ENCODE measurements at places on chromosomes 12 and 14.

DNA sequence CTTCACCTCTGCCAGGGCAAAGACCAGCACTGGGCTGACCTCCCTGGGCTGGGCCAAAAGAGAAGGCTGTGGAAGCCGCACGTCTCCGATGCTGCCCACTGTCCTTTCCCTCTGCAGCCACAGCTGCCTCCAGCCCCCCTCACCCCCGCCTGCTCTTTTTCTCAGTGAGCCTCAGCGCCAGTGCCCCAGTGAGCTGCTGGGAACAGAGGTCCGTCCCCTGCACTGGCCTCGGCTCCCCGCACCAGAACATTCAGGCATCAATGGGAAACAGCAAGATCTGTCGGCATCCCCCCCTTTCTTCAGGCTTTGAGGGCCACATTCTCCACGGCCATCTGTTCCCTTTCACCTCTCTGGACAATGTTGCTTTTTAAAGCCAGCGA lies 398.1 kb downstream of the ZFP36L1 start:
- DNase-seq, result no peak

GRCh38 chr14:71883094-71883493 lies 49.1 kb upstream of the RGS6 start:
- no peak for DNase-seq

GRCh38 chr14:51730098-51730497 lies 78.4 kb downstream of the FRMD6 start:
- DNase-seq, result no peak

GRCh38 chr14:40318211-40318719 lies 886.0 kb upstream of the FBXO33 start:
- DNase-seq, result no peak

- DNase-seq, result no peak
Measured at GRCh38 chr12:86050010-86050409, 175.9 kb downstream of the NTS start.

DNA sequence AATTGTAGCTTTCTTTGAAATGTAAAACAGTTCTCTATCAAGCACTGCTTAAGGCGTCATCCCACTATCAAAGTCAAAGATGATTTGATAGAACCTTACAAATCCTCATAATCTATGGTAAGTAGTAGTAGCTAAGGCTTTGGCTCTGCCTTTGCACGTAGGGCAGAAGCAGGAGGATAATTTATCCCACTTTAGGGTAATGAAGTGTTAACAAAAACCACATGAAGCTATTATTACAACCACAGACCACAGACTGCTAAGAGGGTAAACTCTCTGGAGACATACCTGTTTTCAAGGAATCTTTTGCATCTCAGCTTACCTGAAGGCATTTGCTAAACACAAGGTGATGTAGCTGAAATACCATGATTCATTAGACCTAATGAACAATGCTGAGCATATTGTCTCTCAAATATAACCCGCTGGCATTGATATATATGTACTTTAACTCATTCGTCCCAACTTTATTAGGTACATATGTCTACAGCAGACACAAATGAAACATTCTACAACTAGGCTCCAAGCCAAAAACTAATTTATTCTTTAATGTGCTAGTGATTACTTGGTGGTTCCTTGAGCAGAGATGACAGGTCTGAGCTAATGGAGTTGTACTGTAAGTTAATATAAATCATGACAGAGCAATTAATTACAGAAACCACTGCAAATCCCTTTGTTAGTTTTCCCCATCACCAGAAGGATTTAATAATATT lies 368.8 kb downstream of the ETNK1 start:
- DNase-seq, result no peak

GRCh38 chr12:32002848-32003493 lies 43.8 kb downstream of the RESF1 start:
- no peak for DNase-seq

GRCh38 chr14:30005114-30005808 lies 77.6 kb upstream of the PRKD1 start:
- DNase-seq, result no peak

DNA sequence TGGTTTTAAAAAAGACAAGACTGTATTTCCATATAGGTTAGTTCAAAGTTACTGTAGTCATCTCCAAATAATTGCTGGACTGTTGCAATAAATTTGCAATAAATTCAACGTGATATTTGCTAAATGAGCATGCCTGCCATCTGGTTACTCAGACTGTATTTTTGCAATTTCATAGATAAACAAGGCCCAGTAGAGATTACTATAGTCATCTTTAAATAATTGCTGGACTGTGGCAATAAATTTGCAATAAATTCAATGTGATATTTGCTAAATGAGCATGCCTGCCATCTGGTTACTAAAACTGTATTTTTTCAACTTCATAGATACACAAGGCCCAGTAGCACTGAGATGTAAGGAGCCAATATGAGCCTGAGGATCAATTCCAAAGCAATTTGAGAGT lies 5.6 kb downstream of the NTN4 start:
- no peak for DNase-seq

- DNase-seq, result peak; percentile 28
Measured at GRCh38 chr12:54958048-54958658, 26.4 kb downstream of the TESPA1 start.

- no peak for DNase-seq
Measured at GRCh38 chr12:53160673-53161072, 19.8 kb upstream of the ZNF740 start.

DNA sequence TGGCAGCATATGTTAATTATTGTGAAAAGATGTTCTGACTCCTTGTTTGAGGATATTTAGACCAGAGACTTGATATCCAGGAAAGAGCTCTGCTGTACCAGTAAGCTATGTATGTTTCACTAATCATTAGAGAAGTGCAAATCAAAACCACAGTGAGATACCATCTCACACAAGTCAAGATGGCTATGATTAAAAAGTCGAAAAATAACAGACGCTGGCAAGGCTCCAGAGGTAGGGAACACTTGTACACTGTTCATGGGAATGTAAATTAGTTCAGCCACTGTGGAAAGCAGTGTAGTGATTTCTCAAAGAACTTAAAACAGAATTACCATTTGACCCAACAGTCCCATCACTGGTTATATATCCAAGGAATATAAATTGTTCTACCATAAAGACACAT lies 171.6 kb downstream of the DPY19L2 start:
- no peak for DNase-seq

DNA sequence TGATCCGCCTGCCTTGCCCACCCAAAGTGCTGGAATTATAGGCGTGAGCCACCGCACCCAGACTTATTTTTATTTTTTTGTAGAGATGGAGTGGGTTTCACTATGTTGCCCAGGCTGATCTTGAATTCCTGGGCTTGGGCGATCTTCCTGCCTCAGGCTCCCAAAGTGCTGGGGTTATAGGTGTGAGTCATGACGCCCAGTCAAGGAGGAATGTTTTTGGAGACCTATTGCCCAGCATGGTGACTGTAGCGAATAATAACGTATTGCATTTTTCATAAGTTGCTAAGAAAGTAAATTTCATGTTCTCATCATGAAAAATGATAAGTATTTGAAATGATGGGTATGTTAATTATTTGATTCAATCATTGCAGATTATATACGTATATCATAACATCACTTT lies 46.5 kb downstream of the TEAD4 start:
- DNase-seq, result no peak

GRCh38 chr12:80044694-80045046 lies 54.7 kb upstream of the OTOGL start:
- no peak for DNase-seq

- no peak for DNase-seq
Measured at GRCh38 chr14:33504246-33505099, 446.4 kb downstream of the EGLN3 start.

GRCh38 chr12:89685363-89685972 lies 23.2 kb downstream of the ATP2B1 start:
- DNase-seq, result no peak

DNA sequence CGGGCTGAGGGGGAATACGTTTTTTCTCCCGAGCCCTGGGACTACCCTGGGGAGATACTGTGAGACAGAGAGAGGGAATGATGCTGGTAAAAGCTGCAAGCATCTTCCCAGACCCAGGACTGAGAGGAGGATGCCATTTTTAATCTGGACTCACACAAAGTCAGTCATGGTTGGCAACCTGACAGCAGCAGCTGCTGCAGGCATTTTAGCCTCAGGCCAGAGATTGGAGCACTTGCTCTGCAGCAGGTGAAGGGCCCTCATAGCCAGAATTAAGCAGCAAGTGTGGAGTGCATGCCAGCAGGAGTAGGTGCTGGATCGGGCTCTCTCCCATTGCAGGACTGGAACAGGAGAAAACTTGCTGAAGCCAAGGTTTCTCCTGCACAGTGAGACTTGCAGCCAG lies 361.1 kb upstream of the CLEC14A start:
- DNase-seq, result no peak

DNA sequence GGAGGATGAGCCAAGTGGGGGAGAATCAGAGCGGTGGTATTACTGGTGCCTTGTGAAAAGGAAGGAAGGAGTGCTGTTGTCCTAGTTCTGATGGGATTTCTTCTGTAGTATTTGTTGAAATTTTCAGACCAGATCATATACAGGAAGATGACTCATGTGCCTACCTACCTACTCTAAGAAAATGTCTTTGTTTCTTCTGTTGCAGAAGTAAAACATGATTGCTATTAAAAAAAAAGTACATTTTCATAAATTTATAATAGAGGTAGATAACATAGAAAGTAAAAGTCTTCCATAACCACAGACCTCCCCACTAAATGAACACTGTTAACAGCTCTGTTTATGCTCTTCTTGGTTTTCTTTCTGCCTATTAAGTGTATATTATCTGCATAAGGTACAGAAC lies 26.9 kb downstream of the SAMD4A start:
- no peak for DNase-seq

DNA sequence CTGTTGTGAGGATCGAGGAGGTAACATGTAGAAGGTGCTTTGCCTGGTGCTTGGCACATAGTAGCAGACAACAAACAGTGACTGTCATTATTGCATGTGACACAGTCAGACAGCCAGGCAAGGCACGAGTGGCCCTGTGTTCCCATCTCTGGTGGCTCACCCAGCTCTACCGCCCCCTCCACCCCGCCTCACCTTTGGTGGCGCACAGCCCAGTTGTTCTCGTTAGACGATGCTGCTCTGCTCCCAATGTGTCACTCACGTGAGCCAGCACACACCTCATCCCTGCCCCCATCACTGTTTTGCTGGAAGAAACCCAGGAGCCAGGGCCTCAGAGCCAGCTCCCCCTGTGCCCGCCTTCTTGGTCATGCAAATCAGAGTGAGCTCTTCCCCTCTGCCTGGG lies 113.3 kb downstream of the CALM1 start:
- DNase-seq, result no peak

DNA sequence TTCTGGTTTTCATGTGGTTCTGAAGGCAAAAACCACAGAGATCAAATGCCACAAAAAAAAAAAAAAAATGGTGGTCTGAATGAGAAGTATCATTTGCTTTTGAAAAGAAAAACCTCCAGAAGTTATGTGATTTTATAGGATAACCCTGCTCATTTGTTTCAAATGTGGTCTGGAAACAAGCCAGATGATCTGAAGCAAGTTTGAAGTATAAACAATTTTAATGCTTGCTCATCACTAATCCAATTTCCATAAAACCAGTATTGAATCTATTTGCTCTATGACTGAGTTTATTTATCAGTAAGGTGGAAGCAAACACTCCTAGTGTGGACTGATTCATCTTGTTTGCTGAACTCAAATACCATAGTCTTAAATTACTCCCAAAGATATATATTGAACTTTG lies 407.3 kb upstream of the FLRT2 start:
- DNase-seq, result no peak

DNA sequence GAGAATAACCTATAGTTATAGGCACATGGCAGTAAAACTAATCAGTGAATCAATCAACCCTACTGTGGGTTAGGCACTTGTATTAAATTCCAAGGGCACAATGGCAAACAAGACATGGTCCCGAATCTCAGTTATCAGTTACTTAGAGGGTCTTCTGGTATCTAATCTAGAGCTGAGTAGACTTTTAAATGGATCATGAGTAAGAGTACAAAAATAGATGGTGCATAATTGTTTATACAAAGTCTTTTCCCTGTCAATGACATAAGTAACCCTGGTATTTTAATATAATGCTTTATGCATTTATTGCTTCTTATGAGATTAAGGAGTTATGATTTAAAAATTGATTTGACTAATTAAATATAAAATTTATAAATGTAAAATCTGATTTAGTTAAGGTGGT lies 23.0 kb upstream of the KCNJ8 start:
- no peak for DNase-seq

DNA sequence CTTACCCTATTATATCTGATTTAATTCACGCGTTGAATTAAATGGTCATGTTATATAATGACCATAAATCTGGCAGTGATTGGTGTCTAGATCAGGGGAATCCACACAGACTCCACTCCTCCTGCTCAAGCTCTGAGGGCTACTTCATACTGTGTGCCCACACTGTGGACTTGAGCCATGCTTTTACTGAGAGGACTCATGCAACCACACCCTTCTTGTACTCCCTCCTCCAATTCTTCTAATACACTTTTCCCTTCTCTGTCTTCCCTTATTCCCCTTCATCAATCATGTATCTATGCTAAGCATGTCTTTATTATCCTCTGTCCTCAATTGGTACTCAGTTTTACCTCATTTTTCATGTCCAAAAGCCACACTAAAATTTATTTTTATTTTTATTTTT lies 37.7 kb upstream of the LRFN5 start:
- no peak for DNase-seq

DNA sequence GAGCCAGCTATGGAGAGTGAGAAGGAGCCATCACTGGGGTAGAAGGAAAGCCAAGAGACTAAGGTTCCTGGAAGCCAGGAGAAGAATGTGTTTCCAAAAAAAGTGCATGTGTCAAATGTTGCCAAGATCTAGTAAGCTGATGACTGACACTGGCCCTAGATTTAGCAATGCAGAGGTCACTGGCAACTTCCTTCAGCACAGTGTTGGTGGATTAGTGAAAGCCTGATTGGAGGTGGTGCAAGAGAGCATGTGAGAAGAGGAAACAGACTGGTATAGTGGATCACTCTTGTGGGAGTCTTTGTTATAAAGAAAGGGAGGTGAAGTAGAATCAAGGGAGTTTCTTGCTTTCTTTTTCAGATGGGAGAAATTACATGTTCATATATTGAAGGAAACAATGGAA lies 34.1 kb upstream of the CHGA start:
- no peak for DNase-seq

- DNase-seq, result no peak
Measured at GRCh38 chr12:115354007-115354890, 670.3 kb upstream of the TBX3 start.
